T-helper 1 cell (primary cell): ENCODE measurements at places on chromosomes 6 and 20.

DNA sequence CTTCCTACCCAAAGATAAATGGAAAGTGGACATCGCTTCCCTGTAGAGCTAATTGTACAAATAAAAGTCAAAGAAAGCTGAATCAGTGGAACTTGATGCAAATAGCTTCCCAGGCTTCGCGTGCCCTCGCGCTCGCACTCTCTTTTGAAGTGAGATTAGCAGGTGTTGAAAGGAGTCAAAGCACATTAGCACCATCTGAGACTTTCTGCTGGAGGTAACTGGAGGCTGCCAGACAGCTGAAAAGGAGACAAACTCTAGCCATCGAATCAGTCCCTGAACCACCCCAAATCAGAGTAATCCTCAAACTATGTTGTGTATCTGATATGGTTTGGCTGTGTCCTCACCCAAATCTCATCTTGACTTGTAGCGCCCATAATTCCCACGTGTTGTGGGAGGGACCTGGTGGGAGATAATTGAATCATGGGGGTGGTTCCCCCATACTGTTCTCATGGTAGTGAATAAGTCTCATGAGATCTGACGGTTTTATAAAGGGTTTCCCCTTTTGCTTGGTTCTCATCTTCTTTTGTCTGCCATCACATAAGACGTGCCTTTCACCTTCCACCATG, 23.7 kb downstream of the SULF2 start:
- no peak for DNase-seq

- DNase-seq = no peak
Measured at GRCh38 chr6:111952274-111952673, 79.0 kb upstream of the FYN start.

GRCh38 chr6:113645576-113645970, 211.6 kb upstream of the MARCKS start:
- no peak for DNase-seq

GRCh38 chr6:114354482-114354881, 11.7 kb upstream of the HS3ST5 start:
- no peak for DNase-seq

DNA sequence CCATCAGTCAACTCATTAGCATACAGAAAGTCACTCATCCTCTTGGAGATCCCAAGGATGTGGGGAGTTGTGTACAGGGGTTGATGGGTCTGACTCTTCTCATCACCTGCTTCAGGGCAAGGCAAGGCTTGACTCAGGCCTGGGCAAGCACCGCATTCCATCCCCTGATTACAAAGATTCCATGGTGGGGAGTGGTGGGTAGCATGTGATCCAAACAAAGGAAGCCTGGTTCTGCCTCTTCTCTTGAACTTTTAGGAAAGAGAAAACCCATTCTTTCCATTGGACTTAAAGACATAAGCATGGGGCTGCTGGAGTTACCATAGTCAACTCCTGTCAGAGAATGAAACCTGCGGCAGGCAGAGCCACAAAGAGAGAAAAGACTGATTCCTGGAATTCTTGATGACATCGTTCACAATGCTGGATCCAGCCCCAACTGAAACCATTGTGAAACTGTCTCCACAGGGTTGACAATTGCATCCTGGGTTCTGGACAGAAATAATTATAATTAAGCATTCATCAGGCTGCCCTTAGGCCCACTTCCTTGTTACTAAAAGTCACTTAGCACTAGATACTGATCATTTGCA, 235.8 kb upstream of the KCNG1 start:
- DNase-seq = no peak
